ENCODE measurements at places on chromosomes 12 and 14.
A peak's percentile ranks its signal among the peaks of the same experiment; 100 is the strongest.

GRCh38 chr14:91911474-91912032 lies 35.9 kb downstream of the FBLN5 start:
- peak; percentile 35 for DNase-seq

- peak; percentile 3 for DNase-seq
These were observed 156.3 kb upstream of the PZP start for GRCh38 chr12:9364224-9365176.

DNA sequence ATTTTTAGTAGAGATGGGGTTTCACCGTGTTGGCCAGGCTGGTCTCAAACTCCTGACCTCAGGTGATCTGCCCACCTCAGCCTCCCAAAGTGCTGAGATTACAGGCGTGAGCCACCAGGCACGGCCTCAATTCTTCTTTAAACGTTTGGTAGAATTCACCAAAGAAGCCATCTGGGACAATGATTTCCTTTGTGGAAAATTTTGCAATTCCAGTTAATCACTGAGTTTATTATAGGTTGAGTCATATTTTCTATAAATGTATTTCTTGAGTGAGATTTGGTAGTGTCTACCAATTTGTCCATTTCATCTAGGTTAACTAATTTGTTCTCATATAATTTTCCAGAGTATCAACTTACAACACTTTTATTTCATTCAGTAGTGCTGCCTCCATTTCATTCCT lies 683.9 kb upstream of the TMEM132C start:
- no peak for DNase-seq

DNA sequence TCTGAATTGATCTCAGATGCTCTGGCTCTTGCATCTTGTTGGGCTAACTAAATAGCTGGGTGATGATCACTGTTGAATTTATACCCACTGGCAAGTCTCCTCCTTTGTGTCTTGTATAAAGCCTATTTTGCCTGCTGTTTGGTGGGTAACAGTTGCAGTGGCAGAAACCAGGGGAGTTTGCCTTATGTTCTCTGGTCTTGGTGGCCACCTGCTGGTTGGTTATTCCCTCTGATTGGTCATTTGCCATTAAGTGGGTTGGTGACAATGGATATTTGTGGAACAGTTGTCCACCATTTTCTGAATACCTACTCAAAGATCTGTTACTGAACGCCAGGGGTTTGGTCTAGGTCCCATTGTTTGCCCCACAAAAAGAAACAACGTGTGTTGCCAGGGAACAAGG lies 52.1 kb downstream of the AVPR1A start:
- no peak for DNase-seq

- DNase-seq: no peak
These were observed 1.8 kb downstream of the PITPNM2 start for GRCh38 chr12:123149088-123149487.

- no peak for DNase-seq
These were observed 907.2 kb downstream of the LRFN5 start for GRCh38 chr14:42513837-42514236.

Data from activated CD4-positive, alpha-beta T cell treated with anti-CD3 and anti-CD28 coated beads for 4 hours (primary cell).